ENCODE measurements at places on chromosomes 6 and 20.
A peak's percentile ranks its signal among the peaks of the same experiment; 100 is the strongest.

GRCh38 chr6:130019326-130020072 lies 1.1 kb downstream of the L3MBTL3 start:
- peak; percentile 87 for DNase-seq

GRCh38 chr6:3458706-3459421 lies 2.0 kb upstream of the SLC22A23 start:
- peak; percentile 20 for DNase-seq

DNA sequence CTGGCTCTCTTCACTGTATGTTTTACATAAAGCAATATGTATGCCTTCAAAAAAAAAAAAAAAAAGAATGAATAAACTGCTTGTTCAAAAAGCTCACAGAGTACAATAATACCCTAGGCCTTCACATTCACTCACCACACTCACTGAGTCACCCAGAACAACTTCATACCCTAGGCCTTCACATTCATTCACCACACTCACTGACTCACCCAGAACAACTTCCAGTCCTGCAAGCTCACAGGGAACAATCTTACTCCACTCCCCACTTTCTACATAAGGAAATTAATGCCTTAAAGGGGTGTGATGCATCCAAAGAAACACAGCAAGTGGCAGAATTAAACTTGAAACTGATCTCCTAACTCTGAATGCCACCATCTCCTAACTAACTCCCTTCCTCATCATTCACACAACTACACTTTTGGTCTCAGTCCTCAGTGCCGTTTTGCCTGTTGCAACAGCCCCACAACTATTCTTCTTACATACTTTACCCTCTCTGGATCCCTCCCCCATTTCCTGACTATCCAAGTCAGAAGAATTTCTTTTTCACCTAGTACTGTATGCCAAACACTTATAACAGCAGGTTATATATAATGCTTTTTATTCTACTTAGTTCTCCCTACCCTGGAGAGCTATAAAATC lies 34.2 kb downstream of the NHSL1 start:
- no peak for DNase-seq

GRCh38 chr6:125944434-125944816 lies 12.1 kb upstream of the HINT3 start:
- no peak for DNase-seq

DNA sequence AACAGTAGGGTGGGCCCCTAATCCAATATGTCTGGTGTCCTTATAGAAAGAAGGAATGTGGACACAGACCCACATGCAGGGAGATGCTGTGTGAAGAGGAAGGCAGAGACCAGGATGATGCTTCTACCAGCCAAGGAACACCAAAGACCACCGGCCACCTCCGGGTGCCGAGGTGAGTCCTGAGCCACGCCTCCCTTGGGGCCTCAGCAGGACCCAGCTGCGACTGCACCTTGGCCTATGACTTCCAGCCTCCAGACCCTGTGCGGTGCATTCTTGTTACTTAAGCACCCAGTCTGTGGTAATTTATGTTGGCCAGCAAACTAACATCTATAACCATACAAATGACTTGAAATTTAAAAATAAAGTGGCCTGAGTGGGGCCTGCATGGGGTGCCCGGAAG lies 79.5 kb upstream of the QKI start:
- no peak for DNase-seq

DNA sequence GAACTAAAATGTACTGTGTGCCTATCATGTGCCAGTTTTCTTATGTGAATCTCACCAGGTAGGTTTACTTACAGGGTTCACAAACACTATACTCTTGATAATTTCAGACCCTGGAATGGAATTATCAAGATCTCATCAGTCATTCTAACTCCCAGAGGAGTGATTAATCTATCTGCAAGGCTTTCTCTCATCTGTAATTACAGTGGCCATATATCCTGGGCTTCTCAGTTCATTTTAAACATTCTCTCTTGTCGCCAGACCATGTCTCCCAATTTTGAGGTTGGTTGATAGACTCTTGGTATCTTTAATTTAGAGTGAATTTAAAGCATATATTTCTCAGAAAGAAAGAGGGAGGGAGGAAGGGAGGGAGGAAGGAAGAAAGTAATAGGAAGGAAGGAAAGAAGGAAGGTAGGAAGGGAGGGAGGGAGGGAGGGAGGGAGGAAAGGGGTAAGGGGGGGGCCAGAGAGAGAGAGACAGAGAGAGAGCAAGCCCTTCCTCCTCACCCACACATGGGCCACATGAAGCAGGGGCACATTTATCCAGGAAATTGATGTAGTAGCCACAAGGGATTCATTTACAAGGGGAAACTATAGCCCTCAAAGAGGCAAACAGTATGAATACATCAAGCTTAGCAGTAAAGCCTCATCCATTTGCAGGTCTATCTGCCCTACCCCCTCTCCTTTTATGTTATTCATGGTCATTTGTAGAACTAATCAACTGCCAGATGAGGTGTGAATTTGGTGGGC lies 25.8 kb upstream of the NRSN1 start:
- DNase-seq = no peak

- DNase-seq = no peak
These were observed 5.9 kb downstream of the C6orf58 start for GRCh38 chr6:127582777-127583462.

- DNase-seq = peak; percentile 28
These were observed 75.5 kb downstream of the GPR6 start for GRCh38 chr6:110053395-110054240.

DNA sequence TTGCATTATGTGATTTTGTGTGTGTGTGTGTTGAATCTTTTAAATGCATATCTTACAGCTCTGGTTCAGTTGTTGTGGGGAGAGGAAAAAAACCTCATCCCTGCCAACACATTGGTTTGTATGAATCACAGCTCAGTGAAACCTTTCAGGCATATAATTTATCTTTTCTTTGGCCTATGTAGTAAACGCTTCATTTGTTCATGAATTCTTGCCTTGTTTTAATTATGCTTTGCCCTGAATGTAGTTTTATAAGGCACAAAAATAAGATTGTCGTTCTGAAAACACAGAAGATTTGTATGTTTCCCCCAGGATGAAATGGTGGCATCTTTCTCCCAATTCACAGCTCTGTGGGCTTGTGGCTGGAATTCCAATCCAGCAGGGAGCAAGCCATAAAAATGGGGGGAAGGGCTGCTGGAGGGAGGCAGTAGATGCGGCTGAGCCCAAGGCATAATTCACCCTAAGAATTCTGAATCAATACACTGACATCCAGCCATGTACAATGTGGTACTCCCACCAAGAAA lies 45.1 kb downstream of the BCAS1 start:
- DNase-seq = no peak

GRCh38 chr20:33081411-33082154 lies 2.1 kb downstream of the BPIFB4 start:
- DNase-seq = no peak

DNA sequence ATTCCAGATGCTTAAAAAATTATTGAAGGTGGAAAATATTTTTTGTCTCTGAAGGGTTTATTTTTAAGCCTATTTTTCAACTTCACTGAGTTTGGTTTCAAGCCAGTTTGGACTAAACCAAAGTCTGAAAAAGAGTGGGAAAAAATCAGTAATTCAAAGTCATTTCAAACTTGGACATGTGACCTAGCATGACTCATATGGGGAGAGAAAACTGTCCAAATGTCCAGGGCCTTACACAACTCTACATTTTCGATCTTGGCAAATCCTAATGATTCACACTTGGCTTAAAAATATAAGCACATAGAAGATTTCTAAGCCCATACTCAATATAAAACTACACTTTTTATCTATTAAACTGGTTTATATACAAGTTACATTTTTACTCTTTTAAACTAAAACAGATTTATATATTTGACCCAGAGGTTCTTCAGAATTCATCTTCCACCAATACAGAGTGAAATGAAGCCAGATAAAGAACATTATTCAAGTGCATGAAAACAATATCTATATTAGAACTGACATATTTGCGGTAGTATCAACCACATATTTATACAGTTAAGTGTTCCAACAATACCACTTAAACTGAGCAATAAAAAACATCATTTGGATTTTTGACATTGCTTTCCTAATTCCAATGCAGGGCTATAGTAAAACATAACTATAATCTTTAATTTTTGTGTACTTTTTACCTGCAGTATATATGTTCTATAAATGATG lies 110.3 kb upstream of the TCF21 start:
- no peak for DNase-seq

- no peak for DNase-seq
These were observed 77.8 kb upstream of the FRMD1 start for GRCh38 chr6:168156742-168157265.

DNA sequence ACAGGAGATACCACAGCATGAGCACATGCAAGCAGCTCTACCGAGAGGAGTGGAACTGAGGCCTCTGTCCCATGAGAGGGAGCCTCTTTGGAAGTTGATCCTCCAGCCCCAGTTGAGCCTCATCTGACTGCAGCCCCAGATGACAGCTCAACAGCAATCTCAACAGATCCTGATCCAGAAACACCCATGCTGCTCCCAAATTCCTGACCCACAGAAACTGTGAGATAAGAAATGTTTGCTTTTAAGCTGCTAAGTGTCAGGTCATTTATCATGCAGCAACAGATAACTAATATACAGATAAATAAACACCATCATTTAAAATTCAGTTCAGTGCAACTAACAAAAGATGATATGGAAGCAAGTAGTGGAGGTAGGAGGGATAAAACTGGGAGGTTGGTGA lies 4.8 kb upstream of the ARFGEF2 start:
- no peak for DNase-seq

DNA sequence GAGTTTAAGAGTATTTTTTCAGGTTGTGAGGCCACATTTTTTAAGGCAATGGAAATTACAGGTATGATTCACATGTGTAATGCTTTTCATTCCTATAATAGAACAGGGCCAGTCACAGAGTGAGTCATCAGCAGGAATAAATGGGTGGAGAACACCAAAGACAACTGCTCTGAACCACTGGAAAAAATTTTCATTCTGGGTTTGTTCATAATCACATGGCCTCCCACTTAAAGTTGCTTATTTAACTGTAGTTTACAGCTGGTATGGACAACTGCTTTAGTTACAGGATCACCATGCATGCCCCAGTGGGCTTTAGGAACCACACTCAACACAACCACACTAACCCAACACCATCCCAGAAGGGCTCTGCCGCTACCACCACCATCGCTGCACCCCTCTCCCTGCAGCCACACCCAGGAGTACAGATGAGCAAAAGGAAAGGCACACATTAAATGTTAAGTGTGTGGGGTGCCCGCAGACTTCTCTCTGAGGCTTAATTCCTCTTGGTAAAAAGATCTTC lies 107.0 kb upstream of the DST start:
- no peak for DNase-seq

DNA sequence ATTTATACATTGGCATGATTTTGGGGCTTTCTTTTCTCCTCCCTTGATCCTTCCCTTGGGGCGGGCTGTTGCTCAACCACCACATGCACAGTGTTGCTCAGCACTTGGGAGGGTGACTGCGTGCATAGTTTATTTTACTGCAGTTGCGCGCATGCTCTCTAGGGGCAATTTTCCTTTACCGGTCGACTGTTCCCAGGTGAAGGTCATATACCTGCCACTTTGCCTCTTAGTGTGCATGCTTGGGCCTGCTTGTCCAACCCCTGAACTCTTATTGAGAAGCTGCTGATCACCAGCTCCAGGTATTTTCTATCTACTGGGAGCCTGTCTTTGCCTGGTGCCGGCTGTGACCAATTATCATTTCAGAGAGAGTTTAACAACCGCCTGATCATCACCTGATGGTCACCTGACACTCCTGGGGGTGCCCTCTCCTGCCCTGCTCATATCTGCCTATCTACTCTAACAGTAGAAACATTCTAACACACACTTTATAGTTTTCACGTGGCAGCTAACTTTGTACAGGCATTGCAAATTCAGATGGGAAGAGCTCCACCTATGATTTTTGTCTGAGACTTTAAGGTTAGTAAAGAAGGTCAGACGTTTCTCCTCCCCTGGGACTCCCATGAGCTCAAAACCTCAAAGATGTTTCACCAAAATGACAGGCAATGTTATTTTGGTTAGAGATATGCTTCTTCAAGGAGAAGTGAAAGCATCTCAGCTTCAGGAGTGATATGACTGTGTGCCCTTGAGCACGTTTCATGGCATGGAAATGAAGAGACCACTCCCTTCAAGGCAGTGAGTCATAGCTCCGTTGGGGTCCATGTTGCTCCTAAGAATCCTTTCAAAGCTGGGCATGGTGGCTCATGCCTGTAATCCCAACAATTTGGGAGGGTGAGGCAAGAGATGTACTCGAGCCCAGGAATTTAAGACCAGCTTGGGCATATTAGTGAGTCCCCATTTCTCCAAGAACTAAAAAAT lies 227.5 kb upstream of the MYLIP start:
- DNase-seq = no peak

GRCh38 chr6:81997090-81997926 lies 244.8 kb upstream of the TENT5A start:
- no peak for DNase-seq

DNA sequence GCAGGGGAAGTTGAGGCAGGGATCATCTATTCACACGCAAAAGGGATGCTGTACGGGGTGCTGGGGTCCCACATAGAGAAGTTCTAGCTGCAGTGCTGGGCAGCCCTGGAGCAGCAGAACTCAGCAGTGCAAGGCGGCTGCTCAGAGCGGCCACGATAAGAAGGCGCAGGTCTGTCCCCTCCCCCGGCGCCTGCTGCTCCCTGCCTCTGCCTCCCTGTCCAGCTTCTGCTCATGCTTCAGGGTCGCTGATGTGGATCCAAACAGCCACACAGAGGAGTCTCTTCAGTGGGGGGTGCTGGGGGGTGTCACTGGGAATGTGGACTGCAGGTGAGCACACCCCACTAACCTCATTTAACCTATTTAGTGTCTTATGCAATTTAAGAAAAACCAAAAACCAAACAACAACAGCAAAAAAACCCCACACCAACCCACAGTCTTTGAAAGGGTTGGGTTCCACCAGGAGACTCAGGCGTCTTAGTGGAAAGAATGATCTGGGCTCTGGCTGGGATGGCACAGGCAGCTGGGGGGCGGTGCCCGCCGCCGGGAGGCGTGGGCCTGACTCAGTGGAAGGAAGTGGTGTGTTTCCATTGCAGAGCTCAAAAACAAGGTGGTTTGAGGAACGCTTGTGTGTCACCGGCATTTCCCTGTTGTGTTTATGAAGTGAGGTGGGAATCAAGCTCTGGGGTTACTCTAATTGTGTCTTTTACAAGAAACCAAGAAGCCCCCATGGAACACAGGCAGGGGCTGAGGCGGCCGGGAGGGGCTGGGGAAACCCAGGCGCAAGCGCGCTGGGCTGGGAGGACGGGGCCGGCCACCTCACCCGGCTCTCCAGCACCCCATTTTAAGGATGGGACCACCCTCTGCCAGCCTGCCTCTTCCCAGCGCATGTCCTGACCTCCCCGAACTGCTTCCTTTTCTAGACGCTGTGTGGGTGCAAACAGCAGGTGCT lies 55.1 kb downstream of the IRF4 start:
- DNase-seq = no peak

- no peak for DNase-seq
These were observed 27.0 kb upstream of the PTGIS start for GRCh38 chr20:49594931-49595315.

GRCh38 chr6:17490724-17491123 lies 97.3 kb downstream of the CAP2 start:
- no peak for DNase-seq

GRCh38 chr6:25411316-25411950 lies 132.3 kb downstream of the CARMIL1 start:
- no peak for DNase-seq

DNA sequence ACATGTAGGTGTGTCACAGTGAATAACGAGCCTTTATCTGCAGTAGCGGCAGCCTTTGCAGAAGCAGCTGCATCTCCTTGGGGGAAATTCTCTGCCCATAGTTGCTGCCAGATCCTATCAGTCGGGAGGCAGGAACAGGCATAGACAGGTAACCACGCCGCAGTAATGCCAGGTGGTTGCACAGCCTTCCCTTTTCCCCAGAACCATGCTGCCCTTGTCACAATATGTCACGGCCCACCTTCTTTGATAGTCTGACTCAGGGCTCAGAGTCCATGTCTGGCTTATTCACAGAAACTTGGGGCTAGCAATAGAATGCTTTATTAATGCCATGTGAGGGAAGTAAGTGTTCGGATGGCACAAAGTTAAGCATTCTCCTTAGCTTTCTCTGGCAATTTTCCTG lies 76.6 kb downstream of the F13A1 start:
- no peak for DNase-seq

All from retina (tissue), 1 donor.